GM04503 (cell line): ENCODE measurements at places on chromosomes 4 and X.

- no peak for DNase-seq
These were observed 43.8 kb upstream of the UBQLN2 start for GRCh38 chrX:56519642-56520041.

DNA sequence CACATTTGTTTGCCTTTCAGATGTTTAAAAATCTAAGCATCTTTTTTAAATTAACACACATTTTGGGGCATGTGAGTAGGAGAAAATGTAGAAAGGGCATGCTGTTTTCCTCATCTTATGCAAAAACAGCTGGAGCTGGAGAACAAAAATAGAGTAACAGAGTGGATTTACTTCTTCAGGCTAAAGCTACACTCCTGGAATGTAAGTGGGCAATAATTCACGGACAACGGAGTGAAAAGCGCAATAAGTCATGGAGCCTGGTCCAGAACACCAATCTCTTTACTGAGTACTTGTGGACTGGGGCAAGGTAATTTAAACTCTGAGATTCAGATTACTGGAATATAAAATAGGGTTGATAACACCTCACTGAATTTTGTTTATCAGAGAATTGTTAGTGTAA, 1018.8 kb upstream of the HS3ST1 start:
- DNase-seq, result no peak

GRCh38 chr4:13881892-13882291, 254.4 kb upstream of the BOD1L1 start:
- DNase-seq, result no peak

- peak; percentile 3 for DNase-seq
These were observed 22.7 kb downstream of the WDR19 start for GRCh38 chr4:39205000-39205399.

DNA sequence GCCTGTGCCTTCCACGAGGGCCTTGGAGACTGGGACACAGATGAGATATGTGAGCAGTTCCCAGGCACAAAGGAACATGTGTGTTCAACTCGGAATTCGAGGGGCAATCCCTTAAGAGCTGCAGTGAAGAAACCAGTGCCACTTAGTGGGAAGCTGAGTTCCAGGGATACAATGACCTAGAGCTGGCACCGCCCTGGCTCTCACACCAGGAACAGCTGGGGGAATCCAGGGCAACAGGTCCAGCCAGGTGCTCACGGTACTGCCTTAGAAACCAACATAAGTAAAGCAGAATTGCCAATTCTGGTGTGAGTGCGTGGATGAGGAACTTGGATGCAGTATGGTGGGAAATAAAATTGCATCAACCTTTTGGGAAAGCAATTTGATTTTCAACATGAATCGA, 122.9 kb downstream of the AFAP1 start:
- no peak for DNase-seq

DNA sequence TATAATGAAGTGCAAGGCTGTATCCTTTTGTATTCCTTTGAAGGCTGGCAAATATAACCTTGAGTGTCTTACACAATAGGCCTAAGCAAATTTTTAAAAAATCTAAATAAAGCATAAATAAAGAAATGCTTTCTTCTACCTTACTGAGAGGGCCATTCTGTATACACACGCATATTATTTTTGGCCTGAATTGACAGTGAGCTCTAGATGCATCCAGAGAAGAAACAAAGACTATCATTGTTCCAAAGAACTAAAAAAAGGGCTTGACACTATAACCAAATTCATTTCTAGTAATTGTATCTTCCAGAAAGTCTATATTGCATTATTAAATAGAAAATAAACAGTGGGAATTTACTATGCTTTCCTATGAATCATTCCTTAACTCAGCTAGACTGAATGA, 100.2 kb downstream of the MAGEB17 start:
- no peak for DNase-seq

DNA sequence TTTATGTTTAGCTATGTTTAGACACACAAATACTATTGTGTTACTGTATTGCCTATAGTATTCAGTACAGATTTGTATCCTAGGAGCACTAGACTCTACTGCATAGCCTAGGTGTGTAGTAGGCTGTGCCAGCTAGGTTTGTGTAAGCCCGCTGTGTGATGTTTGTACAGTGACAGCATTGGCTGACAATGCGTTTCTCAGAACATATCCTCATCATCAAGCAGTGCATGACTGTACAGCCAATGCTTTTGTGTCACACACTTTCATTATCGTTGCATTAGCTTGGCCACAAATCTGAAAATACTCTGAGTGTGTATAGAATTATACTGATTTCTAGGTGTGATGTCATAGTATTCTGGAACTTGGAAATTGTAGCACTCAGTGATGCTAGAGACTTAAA, 63.4 kb downstream of the CLDN34 start:
- DNase-seq, result no peak

DNA sequence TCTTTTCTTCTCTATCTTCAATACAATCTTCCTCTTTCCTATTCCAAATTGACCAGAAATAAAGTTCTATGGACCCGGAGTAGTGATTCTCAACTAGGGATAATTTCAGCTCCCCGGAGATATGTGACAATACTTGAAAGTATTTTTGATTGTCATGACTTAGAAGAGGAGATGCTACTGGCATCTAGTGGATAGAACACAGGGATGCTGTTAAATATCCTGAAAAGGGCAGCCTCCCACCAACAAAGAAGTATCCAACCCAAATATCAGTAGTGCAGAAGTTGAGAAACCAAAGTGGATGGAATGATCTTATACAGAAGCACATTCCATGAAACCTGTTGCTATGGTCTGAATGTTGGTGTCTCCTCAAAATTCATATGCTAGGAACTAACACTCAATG, 65.7 kb upstream of the NDST3 start:
- DNase-seq, result no peak

DNA sequence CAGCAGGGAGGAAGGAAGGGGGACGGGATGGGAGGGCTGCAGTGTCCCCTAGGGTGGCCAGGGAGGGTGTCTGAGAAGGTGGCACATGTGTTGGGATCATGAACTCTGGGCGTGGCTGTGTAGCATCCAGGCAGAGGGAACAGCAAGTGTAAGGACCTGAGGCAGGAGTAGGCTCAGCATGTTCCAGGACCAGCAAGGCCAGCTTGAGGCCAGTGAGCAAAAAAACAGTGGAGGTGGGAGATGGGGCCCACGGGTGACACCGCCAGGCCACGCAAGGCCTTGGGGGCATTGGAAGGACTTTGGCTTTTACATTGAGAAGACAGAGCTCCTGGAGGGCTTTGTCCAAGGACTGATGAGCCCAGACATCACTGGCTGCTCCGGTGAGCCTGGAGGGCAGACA, 16.5 kb upstream of the WFS1 start:
- no peak for DNase-seq

GRCh38 chr4:87916626-87917025, 58.9 kb upstream of the SPP1 start:
- DNase-seq, result no peak

- no peak for DNase-seq
These were observed 14.9 kb downstream of the LSM6 start for GRCh38 chr4:146190456-146190855.

GRCh38 chr4:137997496-137997895, 244.7 kb downstream of the SLC7A11 start:
- DNase-seq, result no peak

- DNase-seq, result no peak
These were observed 73.1 kb upstream of the FMR1 start for GRCh38 chrX:147838465-147839131.

GRCh38 chrX:48813644-48814043, 11.8 kb downstream of the HDAC6 start:
- DNase-seq, result no peak

DNA sequence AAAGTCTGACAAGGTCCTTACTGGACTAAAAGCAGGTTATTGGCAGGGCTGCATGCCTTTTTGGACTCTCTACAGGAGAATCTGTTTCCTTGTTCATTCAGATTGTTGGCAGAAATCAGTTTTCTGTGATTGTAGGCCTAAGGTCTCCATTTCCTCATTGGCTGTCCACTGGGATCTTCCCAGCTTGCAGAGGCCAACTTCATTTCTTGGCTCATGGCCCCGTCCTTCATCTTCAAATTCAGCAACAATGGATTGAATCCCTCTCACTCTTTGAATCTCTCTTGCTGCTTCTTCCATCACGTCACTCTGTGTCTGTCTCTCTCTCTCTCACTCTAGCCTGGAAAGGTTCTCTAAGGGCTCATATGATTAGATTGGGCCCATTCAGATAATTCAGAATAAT, 14.9 kb upstream of the GLUD2 start:
- DNase-seq, result no peak
